NCI-H774 (cell line): ENCODE measurements at places on chromosomes 2 and 18.

GRCh38 chr18:45688113-45688512 lies 35.9 kb upstream of the SLC14A1 start:
- DNase-seq = no peak

DNA sequence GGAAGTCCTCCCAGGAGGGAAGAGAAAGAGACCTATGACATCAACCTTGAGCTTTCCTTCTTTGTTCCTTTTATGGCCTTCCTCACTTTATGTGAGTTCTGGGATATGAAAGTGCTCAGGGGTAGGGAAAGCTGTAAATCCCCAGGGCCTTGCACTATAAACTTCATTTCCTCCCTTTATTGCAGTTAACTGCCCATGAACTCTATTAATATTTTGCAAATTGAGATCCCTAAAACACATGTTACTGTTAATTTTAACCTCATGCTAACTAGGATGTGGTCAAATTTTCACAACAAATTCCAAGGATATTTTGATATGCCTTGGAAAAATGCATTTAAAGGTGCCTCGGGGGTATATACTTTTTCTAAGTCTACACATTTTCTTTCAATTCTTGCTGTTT lies 359.9 kb downstream of the OSR1 start:
- DNase-seq = no peak

GRCh38 chr18:76465630-76466409 lies 29.2 kb downstream of the ZNF516 start:
- no peak for DNase-seq

GRCh38 chr2:197677056-197677455 lies 1.7 kb upstream of the RFTN2 start:
- no peak for DNase-seq

DNA sequence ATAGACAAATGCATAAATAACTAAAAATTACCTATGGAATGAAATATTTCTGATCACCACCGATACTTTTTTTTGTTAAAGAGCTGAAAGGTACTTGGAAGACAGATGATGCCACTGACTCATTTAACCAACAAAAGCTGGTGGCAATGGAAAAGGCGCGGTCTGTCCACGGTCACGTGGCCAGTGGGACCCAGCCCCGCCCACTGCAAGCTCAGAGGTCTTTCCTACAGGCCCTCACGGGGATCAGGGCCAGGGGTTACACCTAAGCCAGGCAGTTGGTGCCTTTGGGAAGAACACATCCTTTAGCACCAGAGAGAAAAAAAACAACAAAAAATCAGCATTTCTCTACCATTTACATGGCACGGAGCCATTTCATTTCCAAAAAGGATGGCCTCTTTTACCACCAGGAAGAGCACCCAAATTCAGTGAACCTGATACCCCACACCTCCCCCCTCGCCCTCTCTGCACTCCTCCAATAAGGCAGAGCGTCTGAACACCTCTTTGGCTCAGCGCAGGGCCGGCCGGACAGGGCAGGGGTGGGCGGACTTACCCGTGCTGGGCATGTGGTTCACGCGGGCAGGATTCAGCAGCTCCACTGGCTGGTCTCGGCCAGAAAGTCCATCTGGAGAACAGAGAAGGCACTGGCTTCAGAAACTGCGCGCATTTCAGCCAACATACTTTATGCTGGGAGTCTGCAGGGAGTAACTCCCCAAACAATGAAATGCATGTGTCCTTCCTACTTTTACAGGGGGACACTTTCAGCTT lies 164.6 kb downstream of the HDAC4 start:
- no peak for DNase-seq

DNA sequence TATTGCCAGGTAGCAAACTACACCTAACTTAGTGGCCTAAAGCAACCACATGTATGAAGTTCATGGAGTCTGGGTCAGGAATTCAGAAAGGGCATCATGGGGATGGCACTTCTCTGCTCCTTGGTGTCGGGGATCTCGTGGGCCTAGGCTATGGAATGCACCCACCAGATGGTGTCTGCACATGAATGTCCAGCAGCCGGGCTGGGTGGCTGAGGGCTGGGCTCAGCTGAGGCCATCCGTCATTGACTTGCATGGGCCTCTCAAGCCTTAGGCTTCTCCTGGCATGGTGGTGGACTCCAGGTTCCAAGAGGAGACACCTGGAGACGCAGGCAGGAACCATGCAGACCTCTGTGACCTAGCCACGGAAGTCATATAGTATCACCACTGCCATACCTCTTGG lies 26.0 kb upstream of the RPL31 start:
- DNase-seq = no peak

DNA sequence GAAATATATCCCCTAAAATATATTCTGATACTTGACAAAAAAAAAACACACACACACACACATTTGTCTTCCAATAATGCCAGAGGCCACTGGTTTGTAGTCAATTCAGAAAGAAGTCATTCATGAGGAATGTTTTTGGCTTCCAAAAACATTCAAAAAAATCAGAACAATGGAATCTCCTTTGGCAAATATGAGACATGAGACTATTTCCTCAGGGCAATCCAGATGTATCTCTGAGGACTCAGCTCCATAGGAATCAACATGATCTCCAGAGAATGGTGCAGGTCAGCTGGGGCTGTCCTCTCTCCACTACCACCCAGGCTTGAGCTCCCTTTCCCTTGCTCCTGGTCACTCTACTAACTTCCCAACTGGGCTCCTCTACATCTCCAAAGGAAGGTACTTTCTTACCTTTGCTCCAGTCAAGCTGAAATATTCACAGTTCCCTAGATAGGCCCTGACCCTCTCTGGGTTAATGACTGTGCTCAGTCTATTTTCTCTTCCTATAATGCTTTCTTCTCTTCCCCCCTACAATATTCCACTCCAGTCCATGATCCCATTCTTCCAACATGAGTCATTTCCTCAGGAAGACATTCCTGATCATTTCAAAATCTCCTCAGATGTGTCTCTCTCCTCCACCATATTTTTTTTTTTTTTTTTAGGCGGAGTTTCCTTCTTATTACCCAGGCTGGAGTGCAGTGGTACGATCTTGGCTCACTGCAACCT lies 145.3 kb downstream of the C1D start:
- no peak for DNase-seq

DNA sequence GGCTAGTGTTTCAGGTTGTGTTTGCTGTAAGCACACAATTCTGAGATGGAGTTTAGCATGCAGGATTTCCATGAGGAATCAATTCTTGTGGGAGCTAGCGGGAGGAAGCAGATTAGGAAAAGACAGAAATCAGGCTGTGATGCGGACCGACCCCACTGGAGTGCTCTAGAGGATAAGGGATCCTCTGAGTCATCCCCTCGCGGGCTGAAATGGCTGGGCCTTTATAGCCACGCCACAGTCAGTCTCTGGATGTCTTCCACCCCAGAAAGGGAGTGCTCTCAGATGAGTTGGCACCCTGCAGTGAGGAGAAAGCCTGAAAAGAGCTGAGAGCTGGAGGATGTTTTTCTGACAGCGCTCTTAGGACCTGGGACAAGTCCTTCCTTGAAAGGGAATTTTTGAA lies 102.4 kb downstream of the GALNT3 start:
- no peak for DNase-seq

GRCh38 chr2:188551671-188552070 lies 260.0 kb downstream of the GULP1 start:
- DNase-seq = no peak

DNA sequence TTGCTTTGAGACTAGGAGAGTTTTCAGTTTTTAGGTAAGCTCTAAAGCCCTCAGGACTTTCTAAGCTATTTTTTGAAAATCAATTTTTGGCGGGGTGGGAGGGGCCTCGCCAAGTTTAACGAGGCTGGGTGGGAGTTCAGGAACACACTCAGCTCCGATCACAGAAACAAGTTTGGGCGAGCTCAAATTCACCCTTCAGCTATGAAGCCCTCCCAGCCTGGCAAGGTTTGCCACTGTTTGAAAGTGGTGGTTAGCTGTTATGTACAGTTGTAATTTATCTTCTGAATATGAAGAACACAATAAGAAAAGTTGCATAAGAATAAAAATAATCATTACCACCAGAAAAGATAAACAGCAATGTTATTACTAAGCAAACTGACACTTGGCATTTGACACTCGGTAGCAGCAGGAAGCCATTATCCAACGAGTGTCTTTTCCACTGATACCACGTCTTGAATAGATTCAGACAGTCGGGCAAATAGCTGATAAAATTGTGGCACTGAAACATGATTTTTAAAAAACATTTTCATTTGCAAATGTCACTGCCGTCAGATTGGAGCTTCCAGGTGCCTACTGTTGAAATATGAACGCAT lies 59.8 kb downstream of the KCTD1 start:
- DNase-seq = no peak

DNA sequence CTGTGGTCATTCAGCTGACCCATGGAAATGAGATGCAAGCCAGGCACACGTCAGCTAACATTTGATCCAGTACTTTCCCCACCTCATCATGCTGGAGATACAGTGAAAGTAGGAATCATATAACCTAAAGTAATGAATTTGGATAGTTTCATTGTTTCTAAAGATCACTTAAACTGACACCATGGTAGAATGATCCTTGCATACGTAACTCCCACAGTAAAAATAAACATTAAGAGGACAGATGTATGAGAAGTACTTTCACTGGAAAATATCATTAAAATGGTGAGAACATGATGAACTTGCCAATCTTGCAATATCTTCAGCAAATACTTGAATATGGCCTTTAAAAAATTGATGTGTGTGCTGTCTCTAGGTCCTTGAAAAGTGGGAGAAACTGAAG lies 85.4 kb downstream of the MAIP1 start:
- no peak for DNase-seq

- DNase-seq = no peak
Observed at GRCh38 chr2:9753665-9754531, 89.4 kb upstream of the TAF1B start.

DNA sequence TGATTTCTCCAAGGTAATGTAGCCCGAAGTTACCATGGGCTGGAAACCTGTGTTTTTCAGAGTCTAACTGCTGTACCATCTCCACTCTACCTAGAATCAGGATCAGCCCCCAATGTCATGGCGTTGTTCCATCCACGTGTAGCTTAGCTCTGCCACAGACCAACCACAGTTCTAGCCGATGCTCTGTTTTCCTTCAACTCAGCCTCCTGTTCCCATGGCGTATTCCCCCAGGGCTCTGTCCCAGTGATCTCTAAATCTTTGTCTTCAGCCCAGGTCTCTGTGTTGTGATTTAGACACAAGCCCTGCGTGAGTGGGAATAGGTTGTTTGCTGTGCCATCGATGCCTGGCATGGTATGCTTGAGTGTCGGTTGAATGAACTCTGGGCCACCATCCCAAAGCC lies 53.4 kb downstream of the LPIN1 start:
- no peak for DNase-seq

DNA sequence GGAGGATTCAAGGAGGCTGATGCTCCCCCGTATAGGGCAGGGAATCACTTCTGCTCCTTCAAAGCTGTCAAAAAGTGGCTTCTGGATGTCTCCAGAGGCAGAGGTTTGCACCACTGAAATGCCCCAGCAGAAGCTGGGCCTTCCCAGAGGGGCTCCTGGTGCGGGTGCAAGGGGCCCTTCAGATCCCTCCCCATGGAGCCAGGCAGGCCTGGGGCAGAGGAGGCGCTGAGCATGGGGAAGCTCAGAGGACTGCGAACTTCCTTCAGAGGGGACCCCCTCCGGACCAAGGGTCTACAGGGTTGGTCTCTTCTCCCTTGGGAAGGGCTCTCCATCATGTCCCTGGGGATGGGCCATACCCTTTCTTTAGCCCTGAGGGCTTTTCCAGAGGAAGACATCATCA lies 341.2 kb downstream of the DYSF start:
- no peak for DNase-seq

DNA sequence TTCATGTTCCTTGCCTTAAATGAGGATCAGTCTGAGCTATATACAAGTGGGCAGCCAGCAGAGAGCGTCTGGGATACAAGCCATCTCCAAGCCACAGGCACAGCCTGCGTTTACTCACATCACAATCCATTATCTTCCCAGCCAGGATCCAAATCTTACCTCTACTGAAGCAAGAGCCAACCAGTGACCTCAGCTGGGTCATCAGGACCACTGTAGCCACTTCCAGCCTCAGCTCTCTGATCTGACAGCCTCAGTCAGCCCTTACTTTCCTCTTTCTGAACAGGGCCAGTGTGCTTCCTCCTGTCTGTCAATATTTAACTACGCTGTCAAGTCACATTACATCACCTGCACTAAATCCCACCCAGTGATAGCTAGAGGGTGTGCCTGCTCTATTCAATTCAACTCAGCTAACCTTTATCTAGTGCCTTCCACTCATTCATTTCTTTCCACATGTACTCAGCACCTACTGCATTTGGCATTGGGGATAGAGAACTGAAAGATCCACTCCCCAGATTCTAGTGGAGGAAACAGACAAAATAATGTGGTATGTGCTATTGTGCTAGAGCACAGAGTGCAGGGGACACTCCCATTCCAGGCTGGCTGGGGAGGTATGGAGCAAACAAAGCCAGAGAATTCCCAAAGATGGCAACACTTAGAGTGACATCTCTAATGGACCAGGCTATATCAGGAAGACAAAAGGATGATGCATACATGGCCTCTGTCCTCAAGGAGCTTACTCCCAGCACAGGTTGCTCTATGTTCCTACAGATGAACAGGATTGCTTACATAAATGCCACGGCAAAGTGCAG lies 146.5 kb downstream of the NCKAP5 start:
- DNase-seq = peak; percentile 39

- DNase-seq = no peak
Observed at GRCh38 chr18:55370936-55371335, 217.1 kb downstream of the TCF4 start.

DNA sequence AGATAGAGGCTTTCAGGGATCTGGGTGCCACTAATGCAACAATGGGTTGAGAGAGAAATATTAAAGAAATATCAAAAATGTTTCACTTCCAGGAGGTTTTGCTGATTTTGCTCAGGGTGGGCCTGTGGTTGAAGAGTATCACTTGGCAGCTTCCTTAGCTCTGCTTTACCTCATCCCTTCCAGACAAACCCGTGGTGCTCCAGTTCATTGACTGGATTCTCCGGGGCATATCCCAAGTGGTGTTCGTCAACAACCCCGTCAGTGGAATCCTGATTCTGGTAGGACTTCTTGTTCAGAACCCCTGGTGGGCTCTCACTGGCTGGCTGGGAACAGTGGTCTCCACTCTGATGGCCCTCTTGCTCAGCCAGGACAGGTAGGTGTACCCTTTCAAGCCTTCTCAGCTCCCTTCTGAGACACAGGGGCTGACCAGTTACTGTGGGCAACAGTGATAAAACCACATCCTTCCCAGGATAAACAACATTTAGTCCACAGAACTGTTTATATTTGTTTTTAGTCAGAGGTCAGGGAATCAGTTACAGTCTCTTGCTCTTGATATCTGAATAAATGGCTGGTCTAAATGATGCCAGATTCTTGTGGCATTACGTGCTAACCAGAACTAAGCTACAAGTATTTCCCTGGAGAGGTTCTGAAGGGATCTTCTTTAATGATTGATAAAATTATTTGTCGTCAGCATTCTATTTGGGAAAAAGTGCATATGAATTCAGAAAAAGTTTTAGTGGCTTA lies 7.0 kb downstream of the SLC14A1 start:
- DNase-seq = no peak

GRCh38 chr2:132667706-132668105 lies 2.3 kb downstream of the LYPD1 start:
- DNase-seq = no peak
